NCI-H2081 treated with DMSO at 0.1 percent for 48 hours (cell line): ENCODE measurements at places on chromosomes 12 and 14.

- DNase-seq, result no peak
Measured at GRCh38 chr12:77850129-77850528, 19.4 kb downstream of the NAV3 start.

DNA sequence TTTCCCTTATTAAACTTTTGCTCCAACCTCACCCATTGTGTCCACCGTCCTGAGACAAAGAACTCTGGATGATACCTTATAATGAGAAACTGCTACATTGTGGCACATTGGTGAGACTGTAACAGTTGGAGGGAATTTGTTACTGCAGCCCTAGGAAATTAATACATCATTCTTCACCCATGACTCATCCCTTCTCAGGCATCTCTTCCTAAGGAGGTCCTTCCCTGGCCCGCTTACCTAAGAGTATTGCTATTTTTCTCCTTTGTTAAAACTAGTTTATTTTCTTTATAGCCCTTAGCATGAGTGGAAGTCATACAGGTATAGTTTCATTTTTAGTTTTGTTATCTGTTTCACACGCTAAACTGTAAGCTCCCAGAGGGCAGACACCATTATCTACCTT, 87.1 kb downstream of the TMEM260 start:
- no peak for DNase-seq

- DNase-seq, result no peak
Measured at GRCh38 chr12:71442567-71442931, 3.0 kb downstream of the LGR5 start.

- no peak for DNase-seq
Measured at GRCh38 chr12:81992461-81992860, 233.3 kb upstream of the PPFIA2 start.

DNA sequence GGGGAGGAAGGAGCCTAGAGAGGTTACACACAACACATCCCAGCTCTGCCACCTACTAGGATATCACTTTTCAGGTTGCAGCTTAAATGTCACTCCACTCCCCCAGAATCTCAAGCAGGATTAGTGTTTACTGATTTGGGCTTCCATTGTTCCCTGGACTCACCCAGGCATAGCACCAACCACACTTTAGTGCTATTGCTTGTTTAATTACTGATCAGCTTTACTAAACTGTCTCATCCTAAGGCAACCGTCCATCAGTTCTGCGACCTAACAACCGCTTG, 6.1 kb upstream of the KRT18 start:
- no peak for DNase-seq

- DNase-seq, result no peak
Measured at GRCh38 chr14:103848175-103849077, 1.1 kb upstream of the PPP1R13B start.

DNA sequence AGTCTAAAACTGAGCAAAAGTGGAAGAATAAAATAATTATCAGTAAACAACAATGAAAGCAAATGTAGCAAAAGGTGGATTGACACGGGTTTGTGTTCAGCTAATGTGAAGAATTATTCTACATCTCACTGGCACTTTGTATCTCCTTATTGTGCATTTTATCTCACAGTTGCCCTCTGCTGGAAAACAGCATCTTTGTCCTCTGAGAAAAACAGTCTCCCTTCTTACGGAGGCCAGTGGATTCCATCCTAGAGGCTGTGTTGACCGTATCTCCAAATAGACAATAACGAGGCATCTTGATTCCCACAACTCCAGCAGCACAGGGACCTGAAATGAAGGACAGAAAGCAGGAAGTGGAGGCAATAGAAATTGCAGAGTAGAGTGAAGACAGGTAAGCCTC, 51.3 kb upstream of the PLBD1 start:
- DNase-seq, result no peak

DNA sequence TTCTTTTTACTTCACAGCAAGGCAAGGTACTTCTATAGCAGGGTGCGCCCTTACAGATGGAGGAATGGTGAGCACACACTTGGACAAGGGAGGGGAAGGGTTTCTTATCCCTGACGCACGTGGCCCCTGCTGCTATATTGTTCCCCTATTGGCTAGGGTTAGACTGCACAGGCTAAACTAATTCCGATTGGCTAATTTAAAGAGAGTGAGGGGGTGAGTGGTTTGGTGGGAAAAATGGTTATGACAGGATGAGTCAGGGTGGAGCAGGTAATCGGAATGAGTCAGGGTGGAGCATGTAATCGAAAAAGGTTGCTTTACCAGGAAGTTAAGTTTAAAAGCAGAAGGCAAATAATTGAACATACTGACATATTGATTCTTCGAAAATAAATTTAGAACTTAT, 23.7 kb upstream of the RAB21 start:
- no peak for DNase-seq

GRCh38 chr12:31246470-31246850, 79.5 kb downstream of the SINHCAF start:
- DNase-seq, result no peak

- no peak for DNase-seq
Measured at GRCh38 chr12:109637348-109637747, 63.8 kb downstream of the MVK start.

- no peak for DNase-seq
Measured at GRCh38 chr12:110543252-110543959, 39.7 kb downstream of the PPTC7 start.

DNA sequence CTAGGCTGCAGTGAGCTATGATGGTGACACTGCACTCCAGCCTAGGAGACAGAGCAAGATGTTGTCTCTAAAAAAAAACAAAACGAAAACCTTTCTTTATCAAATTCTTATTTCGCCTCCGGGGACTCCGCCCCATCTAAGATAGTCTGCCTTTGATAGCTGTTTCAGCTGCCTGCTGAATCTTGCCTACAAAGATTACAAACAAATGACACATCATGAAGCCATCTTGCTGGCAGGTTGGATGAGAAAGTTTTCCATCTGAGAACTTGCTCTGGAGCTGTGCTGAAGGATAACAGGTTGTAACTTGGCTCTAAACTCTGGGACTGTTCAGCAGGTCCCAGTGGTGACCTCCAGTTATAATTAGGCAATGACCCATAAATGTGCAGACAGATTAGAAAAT, 41.8 kb upstream of the AEBP2 start:
- DNase-seq, result no peak

DNA sequence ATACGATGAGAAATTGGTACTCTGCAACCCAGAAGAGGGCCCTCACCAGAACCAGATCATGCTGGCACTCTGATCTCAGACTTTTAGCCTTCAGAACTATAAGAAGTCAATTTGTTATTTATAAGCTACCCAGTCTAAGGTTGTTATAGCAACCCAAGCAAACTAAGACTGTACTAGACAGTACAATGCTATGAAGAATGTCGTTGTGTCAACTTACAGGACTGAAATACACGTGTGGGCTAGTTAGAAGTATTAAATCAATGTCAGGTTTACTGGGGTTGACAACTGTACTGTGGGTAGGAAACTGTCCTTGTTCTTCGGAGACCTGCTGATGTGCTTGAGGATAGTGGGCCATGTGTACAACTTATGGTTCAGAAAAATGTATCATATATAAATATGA, 19.7 kb downstream of the DUSP16 start:
- no peak for DNase-seq

- DNase-seq, result no peak
Measured at GRCh38 chr14:33794791-33795305, 156.0 kb downstream of the EGLN3 start.

DNA sequence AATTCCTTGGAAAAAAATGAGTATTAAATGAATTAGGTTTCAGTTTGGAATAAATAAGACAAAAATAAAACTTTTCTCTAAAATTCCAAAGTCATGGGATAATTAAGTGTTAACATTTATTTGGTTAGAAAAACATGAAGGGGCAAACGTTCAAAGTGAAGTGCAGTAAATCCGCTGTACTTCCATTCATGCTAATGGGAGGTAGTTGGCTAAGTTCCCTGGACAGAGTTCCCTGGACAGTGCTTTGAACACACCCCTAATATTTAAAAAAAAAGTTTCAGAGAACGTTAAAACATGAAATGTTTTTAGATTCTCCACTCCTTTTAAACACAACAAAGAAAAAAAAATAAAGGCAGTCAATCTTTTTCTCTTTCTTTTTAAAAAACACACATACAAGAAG, 16.3 kb downstream of the ALX1 start:
- DNase-seq, result no peak

GRCh38 chr12:24778486-24779304, 170.2 kb downstream of the BCAT1 start:
- DNase-seq, result peak; percentile 19

DNA sequence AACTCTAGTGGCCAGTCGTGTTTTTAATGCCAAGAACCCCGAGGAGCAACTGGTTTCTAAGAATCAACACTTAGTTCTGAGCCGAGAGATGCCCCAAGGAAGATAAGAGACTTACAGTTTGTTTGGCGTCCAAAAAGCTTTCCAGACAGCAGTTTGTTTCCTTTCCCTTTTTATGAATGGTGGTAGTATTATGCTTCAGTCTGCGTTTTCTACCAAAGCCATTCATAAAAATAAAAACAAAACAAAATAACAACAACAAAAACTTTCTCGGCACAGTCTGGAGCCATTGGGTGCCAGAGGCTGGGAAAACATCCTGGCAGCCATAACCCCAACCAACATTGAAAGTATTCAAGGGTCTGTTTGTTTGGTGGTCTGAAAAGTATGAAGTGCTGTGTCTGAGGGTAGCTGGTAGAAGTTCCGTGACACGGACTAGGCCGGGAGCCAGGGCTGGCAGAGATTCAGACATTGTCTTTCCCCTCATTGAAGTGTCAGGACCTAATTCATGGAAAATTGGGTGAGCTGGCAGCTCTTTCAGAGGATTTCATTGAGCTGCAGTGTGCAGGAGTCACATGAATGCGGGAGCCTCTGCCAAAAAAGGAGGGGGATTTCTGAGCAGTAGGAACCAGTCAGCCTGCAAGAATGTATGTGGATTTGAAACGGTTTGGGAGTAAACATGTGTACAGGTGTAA, 124.2 kb downstream of the HMGA2 start:
- no peak for DNase-seq

- no peak for DNase-seq
Measured at GRCh38 chr12:48744251-48745008, 27.9 kb upstream of the CCNT1 start.

DNA sequence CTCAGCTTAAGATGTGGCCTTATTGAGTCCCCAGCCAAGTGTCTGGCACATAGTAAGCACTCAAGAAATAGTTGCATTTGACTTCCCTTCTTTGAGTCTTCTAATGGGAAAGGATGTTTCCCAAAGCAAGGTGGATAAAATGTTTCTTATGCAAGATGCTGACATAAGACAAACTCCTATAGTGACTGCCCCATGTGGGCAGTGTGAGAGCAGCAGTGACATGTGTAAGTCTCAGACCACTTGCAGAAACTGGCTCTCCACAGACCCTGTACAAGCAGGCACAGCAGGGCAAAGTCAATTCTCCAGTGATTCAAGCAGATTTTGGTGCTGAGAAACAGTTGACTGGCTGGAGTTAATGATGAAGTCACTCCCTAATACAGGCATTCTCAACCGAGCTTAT, 255.3 kb downstream of the ANO2 start:
- no peak for DNase-seq

DNA sequence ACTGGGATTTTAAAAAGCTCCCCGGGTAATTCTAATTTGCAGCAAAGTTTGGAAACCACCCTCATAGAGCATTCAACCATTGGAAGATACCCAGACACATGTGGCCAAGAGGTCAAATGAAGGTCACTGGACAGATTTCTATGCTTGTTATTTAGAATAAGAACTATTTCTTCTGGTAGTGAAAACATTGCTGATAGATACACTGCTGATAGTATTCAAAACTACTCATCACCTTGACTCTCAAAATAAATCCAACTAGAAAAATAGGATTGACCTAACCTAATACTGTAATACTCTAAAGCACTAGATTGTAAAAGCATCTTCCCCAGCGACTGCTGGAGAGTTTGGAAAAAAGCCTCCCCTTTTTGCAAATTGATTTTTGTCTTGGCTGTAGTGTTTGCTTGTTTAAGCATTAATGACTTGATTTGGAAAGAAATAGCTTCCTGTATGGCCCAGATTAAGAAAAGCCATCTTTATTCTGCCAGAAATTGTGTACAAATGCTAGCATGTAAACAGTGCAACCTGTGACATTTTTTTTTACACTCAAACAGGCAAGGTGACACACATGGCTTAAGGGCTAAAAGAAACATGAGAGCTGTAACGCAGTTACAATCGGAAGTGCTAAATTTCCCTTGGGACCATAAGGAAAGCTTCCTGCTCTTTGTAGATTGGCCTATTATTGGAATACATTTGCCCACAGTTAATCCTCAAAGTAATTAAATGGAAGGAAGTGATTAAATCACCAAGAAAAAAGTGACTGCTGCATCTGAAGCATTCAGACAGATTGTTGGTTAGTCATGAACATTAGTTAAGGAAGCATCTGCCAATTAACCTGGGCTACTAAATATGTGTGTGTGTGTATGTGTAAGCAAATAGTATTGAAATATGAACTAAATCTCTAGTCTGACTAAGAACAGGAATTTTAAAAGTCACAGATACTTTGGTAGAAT, 356.5 kb upstream of the ATP2B1 start:
- peak; percentile 23 for DNase-seq

DNA sequence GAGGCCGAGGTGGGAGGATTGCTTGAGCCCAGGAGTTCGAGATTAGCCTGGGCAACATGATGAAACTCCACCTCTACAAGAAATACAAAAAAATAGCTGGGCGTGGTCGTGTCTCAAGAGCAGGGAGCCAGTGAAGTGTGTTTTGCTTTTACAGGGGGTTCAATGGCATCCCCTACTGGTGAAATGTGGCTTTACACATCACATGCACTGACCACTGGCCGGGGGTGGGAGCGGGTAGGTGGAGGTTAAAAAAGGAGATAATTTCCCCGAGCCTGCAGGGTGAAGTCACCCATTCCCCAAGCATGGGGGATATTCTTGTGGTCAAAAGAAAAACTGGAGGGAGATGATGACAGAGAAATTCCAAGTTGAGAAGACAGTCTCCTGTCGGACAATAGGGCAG, 63.6 kb upstream of the PWP1 start:
- DNase-seq, result no peak

GRCh38 chr12:80198782-80199337, 99.5 kb downstream of the OTOGL start:
- no peak for DNase-seq

GRCh38 chr14:51341338-51341737, 101.3 kb downstream of the TMX1 start:
- no peak for DNase-seq

DNA sequence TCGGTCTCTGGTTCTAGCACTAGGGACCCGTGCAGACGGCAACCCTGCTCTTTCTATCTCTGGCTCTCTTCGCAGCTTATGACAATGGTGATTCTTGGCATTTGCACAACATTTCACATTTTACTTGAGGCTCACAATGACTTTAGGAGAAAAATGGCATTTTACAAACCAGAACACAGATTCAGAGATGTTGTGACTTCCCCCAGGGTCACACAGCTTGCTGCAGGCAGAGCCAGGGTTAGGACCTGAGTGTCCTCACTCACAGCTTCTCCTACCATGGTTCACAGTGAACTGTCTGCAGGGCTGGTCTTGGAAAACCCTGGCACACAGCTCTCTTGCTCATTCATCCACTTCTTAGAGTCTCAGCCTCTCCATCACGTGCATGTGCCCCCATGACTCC, 23.7 kb downstream of the P2RX7 start:
- DNase-seq, result no peak

DNA sequence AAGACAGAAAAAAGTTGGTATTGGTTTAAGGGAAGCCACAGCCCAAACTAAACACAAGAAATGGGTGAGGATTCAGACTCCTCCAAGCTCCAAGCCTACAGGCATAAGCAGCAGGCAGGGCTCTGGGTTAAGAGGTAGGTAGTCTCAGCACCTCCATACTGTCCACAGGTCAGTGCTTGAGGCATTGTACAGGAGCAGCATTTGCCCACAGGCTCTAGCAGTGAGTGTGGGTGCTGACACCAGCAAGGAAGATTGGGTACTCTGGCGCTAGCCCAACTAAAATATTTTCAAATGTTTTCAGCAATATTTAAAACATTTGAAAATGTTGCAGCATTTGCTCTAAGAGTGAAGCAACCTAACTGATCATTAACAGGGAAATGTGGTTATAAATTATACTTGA, 33.1 kb downstream of the FERMT2 start:
- no peak for DNase-seq
